CD4-positive, alpha-beta T cell treated with Interleukin-2 at 100 ng/mL for 4 hours (primary cell): ENCODE measurements at places on chromosomes 6 and 20.

DNA sequence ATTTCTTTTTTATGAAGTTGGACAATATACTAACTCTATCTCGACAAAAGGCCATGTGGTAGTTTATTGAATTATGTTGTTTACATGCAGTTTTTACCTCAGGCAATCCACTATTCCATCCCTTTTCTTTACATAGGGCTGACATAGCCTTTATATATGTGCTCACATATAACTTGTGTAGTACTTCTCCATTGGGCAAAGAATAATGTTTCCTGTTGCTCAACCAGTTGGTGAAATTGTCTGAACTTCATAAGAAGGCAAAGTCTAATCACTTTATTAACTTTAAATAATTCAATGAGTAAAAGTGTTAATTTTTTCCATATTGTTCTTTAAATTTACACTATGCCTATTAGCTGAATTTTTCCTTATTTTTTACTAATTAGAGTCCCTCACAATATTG is 1272.1 kb downstream of the EPHA7 start:
- DNase-seq: no peak

DNA sequence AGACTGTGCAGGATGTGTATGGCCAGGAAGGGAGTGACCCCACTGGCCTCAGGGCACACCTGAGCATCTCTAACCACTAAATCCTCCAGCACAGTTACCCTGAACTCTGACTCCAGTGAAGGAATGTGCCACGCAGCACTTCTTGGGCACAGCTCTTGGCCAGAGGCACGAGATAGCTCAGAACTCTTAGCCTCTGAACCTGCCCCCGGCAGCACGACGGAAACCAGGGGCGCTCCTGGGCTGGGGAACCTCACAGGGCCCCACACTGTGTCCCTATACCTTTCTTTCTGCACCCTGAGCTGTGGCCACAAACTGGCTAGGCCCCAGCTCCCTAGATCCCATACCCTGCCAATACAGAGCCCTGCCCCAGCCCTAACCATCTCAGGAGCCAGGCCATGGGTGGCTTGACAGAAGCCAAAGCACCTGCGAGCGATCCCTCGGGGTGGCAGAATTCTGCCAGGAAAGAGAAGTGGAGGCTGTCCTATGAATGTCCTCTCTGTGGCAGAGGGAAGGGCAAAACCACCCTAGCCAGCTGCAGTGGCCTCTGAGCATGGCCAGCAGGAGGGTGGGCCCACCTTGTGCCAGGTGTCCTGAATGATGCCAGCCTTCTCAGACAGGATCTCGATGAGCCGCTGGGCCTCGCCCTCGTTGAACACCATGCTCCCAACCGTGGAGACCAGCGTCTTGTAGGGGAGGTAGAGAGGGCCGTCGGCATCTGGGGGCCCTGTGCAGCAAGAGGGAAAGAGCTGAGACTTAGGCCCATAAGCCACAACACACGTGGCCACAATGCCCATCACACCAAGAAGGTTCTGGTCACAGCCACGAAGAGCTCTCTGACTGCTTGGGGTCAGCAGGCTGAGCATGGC is 39.4 kb downstream of the RRBP1 start:
- DNase-seq: no peak

DNA sequence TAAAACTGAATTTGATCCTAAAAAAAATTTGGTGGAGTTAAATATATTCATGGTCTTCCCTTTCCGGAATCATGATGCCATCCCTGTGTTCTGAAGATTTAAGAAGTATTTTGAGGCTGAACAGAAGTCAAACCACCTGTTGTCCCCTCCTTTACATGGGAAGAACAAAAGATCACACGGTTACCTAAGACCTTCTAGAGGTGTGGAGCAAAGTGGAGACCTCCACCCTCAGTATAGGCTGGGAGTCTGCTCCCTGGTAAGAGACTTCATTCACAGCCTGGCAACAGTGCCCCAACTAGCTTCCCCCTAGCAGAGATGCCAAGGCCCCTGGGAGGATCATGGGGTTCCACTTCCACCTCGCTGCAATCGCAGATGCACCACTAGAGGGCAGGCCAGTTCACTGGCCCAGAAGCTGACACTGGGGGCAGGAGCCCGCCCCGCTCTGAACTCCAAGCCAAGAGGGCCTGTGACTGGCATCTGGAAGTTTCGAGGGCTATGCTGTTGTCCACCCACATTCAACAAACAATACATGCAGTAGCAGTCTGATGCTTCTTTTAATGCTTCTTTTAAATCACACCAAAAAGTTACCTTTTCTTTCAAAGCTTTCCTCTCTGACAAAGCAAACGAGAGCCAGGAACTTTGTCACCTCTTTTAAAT is 19.5 kb upstream of the UBE2J1 start:
- peak; percentile 82 for DNase-seq

DNA sequence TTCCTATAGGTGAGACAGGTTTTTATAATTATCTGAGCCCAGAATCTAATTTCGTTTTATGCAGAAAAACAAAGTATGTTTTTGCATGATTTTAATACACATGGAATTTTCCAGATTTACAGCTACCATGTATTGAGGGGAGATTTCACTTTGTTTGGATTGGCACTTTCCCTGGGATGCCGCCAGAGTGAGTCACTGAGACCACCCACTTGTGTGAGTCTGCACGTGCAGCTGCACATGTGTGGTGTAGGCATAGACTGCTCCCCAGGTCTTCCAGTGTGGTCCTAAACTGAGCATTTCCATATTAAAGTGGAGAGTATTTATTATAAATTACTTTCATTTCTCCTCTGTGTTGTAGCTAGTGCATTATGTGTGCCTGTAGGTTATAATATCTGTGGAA is 186.8 kb downstream of the UBE3D start:
- DNase-seq: no peak

- DNase-seq: no peak
Measured at GRCh38 chr20:54459279-54459678, 16.1 kb upstream of the DOK5 start.

DNA sequence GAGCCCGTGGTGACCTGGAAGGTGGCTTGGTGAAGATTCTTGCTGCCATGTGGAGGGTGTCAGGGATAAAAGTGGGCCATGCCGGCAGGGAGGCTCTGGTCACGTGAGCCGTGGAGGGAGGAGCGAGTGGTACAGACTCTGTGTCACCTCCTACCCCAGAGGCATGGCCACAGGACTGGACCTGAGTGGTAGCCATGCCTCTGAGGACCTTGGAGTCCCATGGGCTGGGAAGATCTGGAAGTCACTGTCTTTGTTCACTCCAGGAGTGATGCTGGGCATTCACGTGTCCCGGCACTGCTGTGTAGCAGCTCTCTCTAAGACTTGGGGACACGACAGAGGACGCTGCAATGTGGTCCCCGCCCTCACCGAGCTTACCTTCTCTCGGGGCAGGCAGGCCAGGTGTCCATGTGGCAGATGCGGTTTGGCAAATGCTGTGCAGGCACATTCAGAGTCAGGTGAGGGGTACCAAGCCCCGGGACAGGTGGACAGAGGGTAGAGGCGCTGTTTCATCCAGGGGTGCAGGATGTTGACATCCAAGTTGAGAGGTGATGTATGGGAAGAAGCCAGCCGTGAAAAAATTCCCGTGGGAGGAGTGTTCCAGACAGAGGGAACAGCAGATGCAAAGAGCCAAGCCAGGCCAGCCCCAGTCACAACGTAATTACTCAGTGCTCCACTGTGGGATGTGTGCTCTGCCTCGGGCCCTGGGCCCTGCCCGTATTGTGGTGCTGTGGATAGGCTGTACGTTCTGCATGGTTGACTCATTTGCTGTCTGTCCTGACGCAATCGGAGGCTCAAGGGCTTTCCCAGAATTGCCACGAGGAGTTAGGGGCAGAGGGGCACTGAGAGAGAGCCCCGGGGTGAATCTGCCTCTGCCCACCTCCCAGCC is 307.8 kb downstream of the TAF4 start:
- DNase-seq: no peak

DNA sequence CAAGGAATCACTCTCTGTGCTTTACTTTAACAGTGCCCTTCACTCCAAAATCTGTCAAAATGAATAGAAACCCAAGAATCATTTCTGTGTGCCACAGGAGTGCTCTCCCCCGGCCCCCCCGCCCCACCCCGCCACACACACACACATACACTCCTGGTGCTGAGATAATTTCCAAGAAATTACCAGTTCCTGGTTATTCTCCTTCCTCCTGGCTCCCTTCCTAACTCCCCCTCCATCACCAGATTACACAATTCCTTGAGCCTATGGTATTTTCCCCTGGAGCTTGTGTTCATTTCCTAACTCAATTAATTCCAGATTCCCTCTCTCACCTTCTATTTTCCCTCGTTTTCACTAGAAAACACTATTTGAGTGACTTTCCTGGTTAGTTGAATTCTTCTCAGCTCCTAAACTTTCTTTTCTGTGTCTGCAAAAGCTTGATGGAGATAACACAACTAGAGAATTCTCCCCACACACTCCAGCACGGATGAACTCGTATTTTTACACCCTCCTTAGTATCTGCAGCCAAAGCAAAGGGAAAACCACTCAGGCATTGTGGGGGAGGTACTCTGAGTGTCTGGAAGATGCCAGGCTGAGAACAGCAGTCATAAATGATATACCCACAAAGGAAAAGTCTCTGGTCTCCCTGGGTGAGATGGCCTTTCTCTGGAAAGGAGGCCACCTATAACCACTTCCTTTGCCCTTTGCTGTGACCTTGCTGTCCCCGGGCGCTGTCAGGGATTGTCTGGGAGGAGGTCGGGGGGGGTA is 1.9 kb upstream of the SLC24A3 start:
- no peak for DNase-seq

DNA sequence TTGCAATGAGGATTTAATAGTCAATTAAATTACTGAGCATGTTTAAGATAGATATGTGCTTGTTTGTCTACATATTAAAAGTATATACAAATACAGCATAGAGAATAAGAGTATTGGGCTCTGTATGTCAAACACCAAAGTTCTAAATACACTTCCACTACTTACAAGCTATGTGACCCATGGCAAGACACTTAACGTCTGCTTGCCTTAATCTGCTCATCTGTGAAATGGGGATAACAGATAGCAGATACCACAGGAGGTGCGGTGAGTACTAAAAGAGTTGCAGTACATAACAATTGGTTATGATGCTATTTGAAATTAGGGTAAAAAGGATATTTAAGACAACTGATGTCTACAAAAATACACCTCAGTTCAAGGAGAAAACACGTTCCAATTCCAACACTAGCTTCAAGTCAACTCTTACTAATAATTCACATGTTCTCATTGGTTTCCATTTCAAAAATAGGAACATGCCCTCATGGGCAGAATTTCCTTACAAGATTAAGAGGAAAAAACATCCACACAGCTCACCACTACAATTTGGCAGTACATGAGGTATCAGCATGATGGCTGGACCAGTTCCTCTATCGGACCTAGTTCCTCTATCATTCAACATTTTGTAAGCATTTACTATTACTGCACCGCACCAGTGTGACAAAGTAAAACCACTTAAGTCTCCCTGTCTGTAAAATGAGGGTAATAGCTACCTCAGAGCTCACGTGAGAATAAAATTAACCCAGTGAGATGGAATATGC is 101.1 kb downstream of the SMLR1 start:
- no peak for DNase-seq

- DNase-seq: no peak
Measured at GRCh38 chr6:32980488-32981038, 12.2 kb downstream of the BRD2 start.

GRCh38 chr6:108171291-108171917 is 5.6 kb downstream of the NR2E1 start:
- no peak for DNase-seq

DNA sequence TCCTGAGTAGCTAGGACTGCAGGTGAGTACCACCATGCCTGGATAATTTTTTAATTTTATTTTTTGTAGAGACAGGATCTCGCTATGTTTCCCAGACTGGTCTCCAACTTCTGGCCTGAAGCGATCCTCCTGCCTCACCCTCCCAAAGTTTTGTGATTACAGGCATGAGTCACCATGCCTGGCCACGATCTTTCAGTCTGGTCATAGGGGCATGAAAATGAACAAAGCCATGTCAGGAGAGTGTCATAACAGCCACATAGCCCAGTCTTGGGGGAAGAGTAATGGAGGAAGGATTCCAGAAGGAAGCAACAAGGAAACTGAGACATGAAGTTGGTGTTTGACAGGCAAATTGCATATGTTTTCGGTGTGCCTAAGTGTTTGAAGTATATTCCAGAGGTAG is 17.0 kb upstream of the SNX3 start:
- no peak for DNase-seq

- DNase-seq: no peak
Measured at GRCh38 chr6:47302043-47302442, 7.7 kb downstream of the TNFRSF21 start.

DNA sequence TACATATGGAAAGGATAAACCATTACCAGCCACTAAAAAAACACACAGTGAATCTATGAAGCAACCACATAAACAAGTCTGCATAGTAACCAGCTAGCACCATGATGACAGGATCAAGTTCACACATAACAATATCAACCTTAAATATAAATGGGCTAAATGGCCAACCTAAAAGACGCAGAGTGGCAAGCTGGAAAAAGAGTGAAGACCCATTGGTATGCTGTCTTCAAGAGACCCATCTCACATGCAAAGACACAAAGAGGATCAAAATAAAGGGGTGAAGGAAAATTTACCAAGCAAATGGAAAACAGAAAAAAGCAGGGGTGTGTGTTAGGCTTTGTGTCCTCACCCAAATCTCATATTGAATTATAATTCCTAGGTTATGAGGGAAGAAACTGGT is 909.2 kb downstream of the EPHA7 start:
- DNase-seq: no peak

GRCh38 chr6:3701631-3702030 is 49.9 kb downstream of the PXDC1 start:
- DNase-seq: no peak

DNA sequence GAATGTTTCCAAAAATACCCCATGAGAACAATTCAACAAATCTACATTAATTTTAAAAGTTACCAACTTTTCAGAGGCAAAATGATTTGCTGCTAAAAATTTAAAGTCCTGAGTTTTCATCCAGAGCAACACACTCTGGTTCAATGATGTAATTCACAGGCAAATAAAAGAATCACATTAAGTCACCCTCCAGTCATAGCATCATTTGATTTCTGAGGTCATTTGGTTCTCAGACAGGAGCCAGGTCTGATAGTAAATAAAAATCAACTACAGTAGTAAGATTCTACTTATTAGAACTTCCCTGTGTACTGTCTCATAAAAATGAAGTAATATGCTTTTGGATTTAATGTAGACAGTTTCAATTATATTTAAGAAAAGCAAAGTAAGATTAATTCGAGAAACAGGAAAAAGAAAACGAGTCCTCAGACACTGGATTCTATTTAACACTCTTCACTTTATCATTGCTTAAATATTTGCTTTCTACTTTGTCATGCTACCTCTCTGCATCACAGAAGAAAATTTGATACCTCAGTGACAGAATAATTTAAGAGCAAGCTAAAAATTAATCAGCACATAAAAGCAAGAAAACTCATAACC is 25.8 kb downstream of the MAP7 start:
- DNase-seq: no peak

DNA sequence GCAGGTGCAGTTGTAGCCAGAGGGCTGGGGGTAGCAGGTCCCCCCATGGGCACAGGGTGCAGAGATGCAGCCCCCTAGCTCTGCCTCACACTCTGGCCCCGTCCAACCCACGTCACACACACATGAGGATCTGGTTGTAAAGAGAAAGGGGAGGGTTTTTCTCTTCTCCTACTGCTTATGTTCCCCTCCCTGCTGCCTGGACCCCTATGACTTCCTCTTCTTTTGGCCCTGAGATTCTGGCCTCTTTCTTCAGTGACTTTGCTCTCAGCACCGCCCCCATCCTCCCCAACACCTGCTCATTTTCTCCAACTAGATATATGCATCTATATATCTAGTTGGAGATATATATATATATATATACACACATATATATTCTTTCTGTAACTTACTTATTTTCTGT is 9.7 kb downstream of the NOTCH4 start:
- DNase-seq: no peak
